ENCODE measurements at places on chromosomes 2 and 18.

GRCh38 chr2:46298522-46299353 is 1.5 kb downstream of the EPAS1 start:
- peak; percentile 30 for DNase-seq

DNA sequence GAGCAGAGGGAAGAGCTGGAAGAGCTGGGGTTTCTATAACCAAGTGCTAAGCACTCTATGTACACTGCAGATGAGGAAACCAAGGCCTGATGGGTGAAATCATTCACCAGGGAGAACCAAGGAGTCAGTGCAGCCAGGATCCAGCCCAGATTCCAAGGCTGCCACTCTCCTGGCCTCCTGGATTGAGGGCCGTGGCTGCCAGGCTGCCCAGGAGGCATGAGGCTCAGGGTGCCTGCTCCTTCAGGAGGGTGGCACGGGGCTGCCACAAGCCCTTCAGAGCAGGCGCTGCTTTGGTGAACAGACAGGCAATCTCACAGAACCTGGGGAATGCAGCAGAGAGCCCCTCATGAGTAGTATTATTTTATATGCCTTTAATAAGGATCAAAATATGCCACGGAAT is 293.7 kb upstream of the HDAC4 start:
- DNase-seq = no peak

DNA sequence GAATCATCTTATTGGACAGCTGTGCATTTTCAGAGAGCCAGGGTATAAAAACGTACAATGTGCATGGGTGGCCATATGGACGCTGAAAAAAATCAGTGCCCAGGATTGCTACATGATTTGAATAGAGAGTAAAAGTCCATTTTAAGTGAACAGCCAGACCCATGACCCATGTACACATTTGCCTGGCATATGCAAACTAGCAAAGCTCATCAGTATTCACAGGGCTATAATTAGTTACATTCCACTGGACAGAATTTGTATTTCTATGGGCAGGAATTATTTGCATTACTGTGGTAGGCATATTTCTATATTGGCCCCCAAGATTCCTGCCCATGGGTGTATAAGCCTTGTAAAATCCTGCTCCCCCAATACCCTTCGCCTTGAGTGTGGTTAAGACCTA is 78.8 kb downstream of the PTH2R start:
- DNase-seq = no peak

DNA sequence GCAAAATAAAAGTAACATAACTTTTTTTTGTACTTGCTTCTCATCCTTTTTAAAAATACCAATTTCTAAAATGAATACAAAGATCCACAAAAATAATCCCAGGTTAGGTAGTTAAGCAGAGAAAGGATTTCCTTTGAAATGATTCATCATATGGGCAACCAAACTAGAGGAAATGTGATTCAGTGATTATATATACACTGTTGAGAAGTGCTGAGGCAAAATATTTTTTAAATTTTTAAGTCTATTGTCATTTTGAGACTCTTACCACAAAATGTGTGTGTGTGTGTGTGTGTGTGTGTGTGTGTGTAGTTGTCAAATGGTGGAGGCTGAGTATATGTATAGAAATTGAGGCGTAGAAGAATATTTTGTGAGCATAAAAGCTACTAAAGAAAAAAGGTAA is 1075.3 kb downstream of the LRP1B start:
- DNase-seq = no peak

- DNase-seq = no peak
These were observed 72.9 kb upstream of the APCDD1 start for GRCh38 chr18:10381516-10381915.

DNA sequence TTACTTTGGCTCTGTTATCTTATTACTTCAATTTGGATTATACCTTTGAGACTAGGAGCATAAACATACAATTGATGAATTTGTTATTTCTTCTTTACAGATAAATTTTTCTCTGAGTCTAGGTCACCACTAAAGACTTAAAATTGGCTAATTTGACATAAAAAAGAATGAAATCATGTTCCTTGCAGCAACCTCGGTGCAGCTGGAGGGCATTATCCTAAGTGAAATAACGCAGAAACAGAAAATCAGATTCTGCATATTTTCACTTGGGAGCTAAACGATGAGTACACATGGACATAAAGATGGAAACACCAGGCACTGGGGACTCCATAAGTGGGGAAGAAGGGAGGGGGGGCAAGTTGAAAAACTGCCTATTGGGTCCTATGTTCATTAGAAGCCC is 172.8 kb upstream of the SESTD1 start:
- no peak for DNase-seq

- no peak for DNase-seq
These were observed 123.6 kb upstream of the SMIM21 start for GRCh38 chr18:75551071-75551470.

DNA sequence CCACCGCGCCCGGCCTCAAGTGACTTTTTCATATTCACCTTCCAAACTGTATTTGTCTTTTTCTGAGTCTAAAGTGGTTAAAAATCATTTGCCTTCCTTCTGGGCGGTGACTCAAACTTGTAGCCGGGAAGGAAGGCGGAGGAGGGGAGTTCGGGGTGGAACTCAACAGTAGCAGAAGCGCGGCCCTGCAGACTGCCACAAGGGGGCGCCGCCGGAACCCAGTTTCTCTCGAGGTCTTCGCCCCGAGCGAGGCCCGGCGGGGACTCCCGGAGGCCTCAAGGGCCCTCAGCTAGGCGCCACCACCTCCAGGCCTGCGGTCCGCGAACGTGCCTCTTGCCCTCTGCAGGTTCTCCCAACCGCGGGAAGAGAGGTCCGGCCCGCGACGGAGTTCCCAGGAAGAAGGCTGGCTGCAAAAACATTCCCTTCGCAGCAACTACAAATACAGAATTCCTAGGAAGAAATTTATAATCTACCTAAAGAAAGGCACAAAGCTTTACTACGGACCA is 16.8 kb upstream of the ITM2C start:
- DNase-seq = peak; percentile 86

GRCh38 chr2:207847807-207848544 is 78.3 kb upstream of the FZD5 start:
- DNase-seq = no peak

GRCh38 chr18:48023334-48024008 is 93.0 kb upstream of the SMAD2 start:
- DNase-seq = peak; percentile 67

DNA sequence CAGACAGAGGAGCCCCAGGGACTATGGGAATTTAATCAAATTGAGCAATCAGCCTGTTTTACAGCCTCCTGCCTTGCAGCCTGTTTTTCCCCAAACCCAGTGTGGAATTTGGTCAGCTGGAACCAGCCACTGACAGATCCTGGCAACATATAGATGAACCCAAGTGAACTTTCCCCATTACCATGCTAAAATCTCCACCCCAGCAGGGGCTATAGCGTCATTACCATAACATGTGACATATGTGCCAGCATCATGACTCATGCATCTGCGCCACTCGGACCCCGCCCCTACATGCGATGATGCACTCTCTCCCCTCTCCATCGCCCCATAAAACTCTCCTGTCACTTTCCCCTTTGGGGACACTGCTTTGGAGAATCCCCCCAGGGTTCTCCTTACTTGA is 17.3 kb upstream of the FEZ2 start:
- DNase-seq = no peak

DNA sequence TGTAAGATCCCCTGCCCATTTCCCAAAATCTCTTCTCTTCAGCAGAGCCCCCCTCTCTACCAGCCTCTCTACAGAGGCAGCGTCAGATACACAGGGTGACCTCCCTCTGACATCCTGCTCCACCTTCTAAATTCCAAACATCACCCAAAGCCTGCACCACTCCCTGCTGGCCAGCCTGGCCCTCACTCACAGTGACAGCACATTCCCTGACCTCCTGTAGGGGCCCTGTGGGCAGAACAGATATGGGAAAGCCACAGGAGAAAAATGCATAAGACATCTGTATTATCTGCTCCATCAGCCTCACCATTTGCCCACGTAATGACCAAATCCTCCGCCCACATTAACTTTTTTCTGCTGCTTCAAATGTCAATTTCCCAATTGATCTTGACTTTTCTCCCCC is 40.6 kb downstream of the TRABD2A start:
- DNase-seq = no peak

DNA sequence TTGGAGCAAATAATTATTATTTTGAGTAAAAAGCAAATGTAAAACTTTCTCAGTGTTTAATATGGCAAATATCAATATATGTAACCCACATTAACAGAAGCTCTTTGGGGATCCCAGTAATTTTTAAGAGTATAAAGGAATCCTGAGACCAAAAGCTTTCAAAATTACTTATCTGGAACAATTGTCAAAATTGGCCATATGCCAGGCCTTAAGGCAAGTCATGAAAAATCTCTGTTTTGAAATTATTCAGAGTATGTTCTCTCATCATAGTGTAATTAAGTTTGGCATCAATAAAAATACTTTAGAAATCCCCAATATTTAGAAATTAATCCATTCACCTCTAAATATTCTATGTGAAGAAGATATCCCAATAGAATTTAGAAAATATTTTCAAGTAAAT is 225.3 kb upstream of the ARL4C start:
- no peak for DNase-seq

DNA sequence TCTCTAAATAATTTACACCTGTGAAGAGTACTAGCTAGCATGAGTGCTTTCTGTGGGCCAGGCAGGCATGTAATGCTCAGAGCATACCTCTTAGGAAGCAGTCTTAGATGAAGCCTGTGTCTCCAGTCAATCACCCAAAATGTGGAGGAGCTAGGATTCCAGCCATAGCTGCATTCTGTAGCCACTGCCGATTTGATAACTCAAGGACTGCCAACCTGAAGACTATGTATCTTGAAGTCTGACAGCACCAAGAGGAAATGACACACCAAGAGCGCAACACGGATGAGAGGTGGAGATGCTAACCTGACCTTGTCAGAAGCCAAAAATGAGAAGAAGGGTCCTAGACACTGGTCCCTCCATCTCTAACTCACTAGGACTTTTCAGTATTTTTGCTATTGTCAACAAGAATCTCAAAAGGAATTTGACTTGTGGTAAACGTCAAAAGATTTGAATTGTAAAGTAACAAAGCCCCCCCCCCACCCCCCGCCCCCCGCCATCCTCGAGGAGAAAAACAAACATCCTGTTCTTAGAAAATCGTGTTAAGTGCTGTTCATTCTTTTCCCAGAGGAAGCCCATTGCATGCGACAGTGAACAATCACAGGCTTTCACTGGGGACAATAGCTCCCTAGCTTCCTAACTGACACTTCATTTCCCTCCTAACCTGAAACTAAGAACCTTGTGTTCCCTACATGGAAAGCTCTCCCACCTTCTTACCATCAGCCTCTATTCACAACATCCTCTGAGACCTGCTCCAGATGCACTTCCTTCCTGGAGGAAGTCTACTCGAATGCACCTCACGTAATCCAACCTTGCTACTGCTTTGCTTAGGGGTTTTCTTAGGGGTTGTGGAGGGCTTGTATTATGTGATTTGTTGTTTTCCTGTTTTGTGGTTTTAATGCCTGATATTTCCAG is 14.7 kb downstream of the CDC42EP3 start:
- DNase-seq = no peak

DNA sequence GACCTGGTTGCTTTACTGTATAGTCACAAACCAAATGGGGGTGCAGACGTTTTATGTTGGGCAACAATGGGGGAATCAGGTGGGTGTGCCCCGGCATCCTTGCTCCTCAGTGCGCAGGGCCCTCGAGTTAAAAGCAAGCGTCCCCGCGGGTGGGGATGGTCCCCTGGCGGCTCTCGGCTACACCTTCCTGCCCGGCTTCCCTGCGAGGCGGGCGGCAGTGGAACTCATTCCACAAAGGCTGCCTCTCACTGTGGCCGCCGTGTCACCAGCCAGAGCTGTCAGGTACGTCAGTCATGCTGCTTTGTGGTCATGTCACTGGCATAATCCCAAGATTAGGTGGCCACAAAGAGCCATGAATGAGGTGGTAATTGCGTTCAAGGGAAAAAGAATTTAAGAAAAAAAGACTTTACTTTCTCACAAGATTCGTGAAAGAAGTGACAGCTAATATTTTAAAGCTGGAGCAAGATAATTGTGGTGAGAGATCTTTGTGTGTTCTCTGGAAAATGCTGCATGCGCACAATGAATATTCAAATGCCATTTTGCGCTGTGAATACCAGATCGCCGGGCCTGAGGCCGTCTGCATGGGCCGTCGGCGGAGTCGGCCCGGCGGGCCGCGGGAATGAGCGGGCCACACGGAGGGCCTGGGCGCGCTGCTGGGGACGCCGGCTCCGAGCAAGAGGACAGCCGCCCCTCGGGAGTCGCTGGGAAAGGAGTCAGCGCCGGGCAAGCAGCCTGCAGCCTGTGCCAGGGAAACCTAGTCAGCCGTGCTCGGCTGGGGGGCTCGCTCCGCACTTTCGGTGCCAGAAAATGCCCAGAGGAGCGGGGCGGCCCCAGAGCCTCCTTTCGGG is 82.3 kb upstream of the LDLRAD4 start:
- DNase-seq = peak; percentile 71

- no peak for DNase-seq
These were observed 47.1 kb downstream of the ACSL3 start for GRCh38 chr2:222907790-222908441.

- DNase-seq = no peak
These were observed 40.4 kb downstream of the CYRIA start for GRCh38 chr2:16625201-16625729.

DNA sequence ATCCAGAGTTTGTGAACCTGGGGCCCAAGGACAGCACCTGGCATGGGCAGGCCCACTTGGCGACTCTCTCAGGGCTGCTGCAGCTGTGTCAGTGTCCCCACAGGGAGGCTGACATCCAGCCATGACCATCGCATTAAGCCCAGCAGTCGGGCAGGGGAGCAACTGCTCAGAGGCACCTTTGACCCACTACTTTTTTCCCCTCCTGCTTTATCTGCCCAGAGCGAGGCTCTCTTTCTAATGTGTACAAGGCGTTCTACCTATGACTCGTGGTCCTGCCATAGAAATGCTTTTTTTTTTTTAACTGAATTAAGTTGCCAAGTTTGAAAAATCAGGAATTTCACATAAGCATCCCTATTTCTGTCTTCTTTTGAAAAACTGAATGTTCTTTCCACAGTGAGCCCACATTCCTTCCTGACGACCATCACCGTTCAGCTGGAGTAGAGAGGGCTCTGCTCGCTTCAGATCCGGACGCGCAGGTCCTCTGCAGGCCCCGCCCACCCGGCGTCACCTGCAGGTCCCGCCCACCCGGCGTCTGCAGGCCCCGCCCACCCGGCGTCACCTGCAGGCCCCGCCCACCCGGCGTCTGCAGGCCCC is 403 bp upstream of the CLUL1 start:
- peak; percentile 60 for DNase-seq

- no peak for DNase-seq
These were observed 17.2 kb downstream of the EIF4E2 start for GRCh38 chr2:232567721-232568120.

DNA sequence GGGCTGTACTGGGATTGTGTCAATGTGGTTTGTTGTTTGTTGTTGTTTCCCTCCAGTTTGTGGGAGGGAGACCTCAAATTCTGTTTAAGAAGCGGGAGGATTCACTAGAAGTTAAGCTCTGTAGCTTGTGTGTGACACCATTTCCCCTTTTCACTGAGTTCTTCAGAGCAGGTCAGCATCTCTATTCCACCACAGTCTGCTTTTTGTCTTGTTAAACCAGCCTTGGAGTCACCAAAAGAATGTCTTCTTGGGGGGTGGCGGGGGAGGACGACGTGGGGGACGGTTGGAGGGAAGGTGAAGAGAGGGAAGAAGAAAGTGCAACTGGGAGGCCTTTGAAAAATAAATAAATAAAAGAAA is 2.3 kb upstream of the BCL11A start:
- DNase-seq = no peak
